Placental pericyte (primary cell): ENCODE measurements at places on chromosomes 2 and 18. TPM values are rescaled to one million over a fixed set of nuclear protein-coding genes. Genes with fewer than 3 reads are reported as not detected.

DYSF gene
- 0.22 and 0.43 TPM in 2 replicates for total RNA-seq

GRHL1 gene
- 0.14 and 0.22 TPM in 2 replicates for total RNA-seq

SIX2 gene
- total RNA-seq: under 0.01 TPM in 1 of 2 replicates, not detected in the other

ZFP36L2 gene
- 3.9 and 9.3 TPM in 2 replicates for total RNA-seq

PTPN18 gene
- 19.3 and 23.2 TPM in 2 replicates for total RNA-seq
